ENCODE measurements at places on chromosomes 3 and 15.

GRCh38 chr3:13111173-13111872 lies 38.1 kb upstream of the IQSEC1 start:
- no peak for DNase-seq

- peak; percentile 97 for DNase-seq
Measured at GRCh38 chr3:50251220-50251619, 15.2 kb downstream of the GNAI2 start.

DNA sequence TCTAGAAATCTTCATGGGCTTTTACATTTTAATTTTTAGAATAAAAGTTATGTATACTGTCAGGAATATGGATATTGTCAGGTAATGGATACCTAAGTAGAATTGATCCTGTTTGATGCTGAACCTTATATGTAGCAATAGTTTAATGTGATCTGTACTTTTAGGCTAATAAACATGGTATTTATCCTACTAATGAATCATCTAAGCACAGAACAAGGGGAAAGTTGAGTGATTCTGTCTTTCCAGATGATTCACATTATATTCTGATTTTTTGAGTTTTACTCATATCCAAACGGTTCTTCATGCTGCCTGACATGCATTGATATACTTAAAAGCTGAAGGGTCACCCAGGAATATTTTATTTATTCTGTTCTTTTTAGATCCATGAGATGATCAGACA lies 34.5 kb downstream of the FANCI start:
- DNase-seq, result no peak

- DNase-seq, result no peak
Measured at GRCh38 chr15:51363383-51363782, 21.9 kb downstream of the GLDN start.

- DNase-seq, result no peak
Measured at GRCh38 chr3:57787867-57788623, 31.9 kb downstream of the SLMAP start.

GRCh38 chr3:138625707-138626365 lies 17.3 kb downstream of the FAIM start:
- peak; percentile 62 for DNase-seq

DNA sequence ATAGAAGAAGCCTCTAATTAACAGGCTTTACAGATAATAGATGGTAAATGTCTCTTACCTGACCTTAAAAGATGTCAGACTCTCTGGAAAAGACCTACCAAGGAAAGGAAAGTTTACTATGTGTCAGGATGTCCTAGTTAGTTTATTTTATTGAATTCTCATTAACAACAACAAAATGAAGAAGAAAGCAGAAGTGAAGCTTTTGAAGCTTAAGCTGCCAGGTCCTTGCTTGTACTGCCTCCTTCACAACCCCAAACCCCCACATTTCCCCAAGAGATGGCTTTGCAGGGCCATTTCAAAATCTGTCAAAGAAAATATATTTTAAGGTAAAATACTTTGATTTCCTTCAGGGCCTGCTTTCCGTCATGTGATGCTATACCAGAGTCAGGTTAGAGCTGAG lies 798.4 kb downstream of the TUSC7 start:
- DNase-seq, result no peak

- DNase-seq, result peak; percentile 15
Measured at GRCh38 chr3:107421170-107421792, 44.0 kb downstream of the CCDC54 start.

GRCh38 chr15:88695101-88695500 lies 56.3 kb downstream of the ISG20 start:
- DNase-seq, result no peak

GRCh38 chr3:73028803-73029202 lies 32.2 kb downstream of the PPP4R2 start:
- DNase-seq, result no peak

DNA sequence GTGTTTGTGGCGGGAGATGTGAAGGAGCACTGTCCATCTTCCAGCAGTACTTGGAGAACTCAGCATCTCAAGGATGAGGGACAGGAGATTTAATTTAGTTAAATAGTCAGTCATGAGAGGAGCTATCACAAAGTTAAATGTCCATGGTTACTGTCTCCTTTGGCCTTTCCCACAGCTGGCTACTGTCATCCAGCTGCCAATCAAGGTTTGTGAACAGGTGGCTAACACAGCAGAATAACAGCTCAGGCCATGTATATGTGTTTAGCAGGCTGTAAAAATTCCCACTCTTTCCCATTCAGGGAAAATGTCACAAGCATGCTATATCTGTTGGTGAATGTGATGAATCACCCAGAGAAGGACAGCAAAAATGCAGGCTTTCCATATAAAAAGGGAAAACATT lies 120.5 kb downstream of the TMEM108 start:
- no peak for DNase-seq

- DNase-seq, result peak; percentile 19
Measured at GRCh38 chr3:135970506-135971116, 5.1 kb downstream of the PPP2R3A start.

DNA sequence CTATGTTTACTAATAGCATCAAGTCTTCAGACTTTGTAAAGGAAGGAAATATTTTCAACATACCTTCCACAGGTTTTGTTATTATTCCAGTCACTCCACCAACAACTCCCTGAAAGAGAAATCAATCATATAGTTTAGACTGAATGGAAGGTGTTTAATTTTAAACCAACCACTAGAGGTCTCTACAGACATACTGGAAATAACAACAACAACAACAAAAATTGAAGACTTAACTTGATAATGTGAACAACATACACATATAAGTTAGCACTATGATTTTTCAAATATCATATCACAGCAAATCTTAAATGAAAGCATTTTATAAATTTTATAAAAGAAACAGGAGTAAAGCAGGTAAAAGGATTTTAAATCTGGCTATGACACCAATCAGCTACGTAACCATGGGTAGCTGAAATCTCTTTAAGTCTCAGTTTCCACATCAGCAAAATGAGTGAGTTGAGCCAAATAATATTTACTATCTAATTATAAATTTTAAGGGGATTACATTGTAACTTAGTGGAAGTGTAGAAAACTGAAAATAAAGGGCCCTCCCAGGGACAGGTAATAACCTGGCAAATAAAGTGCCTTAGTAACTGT lies 188.2 kb downstream of the VPS13C start:
- no peak for DNase-seq

DNA sequence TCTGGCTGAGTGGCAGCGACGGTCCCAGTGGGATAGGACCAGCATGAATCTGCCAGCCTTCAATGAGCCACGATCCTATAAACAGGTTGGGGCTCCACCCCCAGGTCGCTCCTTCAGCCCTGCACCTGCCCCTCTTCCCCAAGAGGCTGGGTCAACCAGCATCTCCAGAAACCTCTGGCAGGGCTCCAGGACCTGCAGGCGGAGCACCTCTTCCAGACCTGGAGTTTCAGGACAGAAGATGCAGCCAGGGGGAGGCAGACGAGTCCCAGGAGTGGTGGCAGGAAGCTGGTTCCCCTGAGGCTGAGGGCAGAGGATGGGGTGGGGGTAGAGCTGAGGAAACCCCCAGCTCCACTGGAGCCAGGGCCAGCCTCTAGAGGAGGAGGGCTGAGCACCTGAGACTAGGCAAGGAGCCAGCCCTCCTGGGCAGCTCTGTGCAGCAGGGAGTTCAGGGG lies at the start of gene PLA2G4D:
TSS of gene PLA2G4D (minus strand) at position 51 of the 452 bp plus-strand sequence. CDS start 103 bp downstream, outside the sequence.
- peak; percentile 32 for DNase-seq

GRCh38 chr15:58441376-58442070 lies 9.7 kb downstream of the LIPC start:
- DNase-seq, result peak; percentile 52

DNA sequence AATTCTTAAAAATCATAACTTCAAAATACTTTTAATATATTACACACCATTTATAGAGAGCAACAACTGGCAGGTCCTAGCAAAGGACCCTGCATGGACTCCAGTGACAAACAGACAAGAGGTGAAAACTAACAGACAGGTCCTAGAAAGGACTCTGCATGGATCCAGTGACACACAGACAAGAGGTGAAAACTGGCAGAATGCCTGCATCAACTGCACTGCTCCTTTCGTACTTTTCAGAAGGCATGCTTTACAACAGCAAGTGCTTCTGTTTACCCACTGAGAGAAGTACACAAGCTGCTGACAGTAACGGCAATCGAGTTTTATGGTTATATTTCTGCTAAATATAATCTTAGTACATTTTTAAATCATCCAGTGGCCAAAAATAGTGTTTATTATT lies 24.3 kb upstream of the GP5 start:
- no peak for DNase-seq

GRCh38 chr3:193996641-193997089 lies 139.3 kb upstream of the HES1 start:
- DNase-seq, result no peak

- DNase-seq, result no peak
Measured at GRCh38 chr3:55897573-55898224, 410.6 kb upstream of the WNT5A start.

GRCh38 chr3:158458464-158458863 lies 112.5 kb upstream of the MLF1 start:
- no peak for DNase-seq

- DNase-seq, result no peak
Measured at GRCh38 chr3:157166115-157166514, 6.2 kb upstream of the CCNL1 start.

GRCh38 chr15:99132634-99133287 lies 27.9 kb downstream of the SYNM start:
- no peak for DNase-seq

- DNase-seq, result no peak
Measured at GRCh38 chr3:98974442-98974841, 72.9 kb upstream of the DCBLD2 start.

DNA sequence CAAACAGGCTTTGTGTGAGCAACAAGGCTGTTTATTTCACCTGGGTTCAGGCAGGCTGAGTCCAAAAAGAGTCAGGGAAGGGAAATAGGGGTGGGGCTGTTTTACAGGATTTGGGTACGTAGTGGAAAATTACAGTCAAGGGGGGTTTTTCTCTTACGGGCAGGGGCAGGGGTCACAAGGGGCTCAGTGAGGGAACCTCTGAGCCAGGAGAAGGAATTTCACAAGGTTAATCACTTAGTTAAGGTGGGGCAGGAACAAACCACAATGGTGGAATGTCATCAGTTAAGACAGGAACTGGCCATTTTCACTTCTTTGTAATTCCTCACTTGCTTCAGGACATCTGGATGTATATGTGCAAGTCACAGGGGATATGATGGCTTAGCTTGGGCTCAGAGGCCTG lies 1592.8 kb upstream of the GBE1 start:
- no peak for DNase-seq

DNA sequence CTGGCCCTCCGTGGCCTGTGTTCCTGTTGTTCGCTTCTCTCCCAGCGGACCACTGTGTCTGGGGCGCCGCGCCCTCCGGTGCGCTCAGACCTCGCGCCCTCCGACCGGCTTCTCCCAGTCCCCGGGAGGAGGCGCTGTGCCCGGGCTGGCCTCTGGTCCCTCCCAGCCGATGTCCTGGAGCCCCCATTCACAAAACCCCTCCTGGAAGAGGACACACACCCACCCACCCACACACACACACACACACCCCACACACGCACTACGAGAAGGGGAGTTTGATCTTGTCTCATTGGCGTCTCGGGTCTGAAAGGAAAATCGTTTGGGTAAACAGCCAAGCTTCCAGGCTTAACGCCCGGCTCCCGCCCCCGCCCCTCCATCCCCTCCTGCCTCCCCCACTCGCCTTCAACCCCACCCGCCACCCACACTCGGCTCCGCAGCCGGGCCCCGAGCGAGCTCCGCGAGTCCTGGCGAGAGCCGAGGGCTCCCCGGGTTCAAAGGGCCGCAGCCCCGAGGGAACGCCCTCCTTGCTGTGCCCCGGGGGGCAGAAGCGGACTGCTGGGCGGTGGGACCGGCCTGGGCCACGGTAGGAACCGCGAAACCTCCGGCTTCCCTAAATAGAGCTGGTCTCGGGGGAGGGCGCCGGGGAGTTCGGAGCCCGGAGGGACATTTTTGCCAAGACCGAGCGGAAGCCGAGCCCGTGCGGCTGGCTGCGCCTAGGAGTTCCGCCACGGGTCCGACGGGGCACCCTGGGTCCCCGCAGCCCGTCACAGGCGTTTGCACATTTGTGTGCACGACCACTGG lies 23.6 kb downstream of the NR2F2 start:
- DNase-seq, result no peak

DNA sequence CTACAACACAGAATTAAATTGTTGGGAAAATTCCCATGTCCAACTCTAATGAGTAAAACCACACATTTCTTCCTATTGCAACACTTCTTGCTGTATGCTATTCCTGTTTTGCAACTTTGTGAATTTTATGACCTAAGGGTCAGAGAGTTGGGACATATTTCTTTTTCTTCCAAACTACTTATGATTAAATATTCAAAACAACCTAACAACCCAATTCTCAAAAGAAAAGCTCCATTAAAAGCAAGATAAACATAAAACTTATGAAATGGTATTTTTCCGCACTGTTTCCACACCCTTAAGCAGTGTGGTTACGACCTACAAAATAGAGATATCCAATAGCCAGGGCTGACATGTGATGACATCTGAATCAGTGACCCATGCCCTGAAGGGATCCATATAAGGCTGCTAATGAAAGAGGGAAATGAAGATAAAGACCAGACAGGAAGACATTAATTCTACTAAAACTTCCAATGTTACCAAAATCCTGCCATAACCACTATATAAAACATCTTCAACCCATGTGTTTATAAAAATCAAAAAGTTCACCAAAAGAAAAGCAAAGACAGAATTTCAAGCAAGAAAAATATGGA lies 45.6 kb downstream of the DMXL2 start:
- DNase-seq, result no peak

- DNase-seq, result no peak
Measured at GRCh38 chr3:58386626-58387365, 46.8 kb downstream of the PDHB start.

GRCh38 chr15:73927476-73928240 lies 1.4 kb downstream of the LOXL1 start:
- no peak for DNase-seq

DNA sequence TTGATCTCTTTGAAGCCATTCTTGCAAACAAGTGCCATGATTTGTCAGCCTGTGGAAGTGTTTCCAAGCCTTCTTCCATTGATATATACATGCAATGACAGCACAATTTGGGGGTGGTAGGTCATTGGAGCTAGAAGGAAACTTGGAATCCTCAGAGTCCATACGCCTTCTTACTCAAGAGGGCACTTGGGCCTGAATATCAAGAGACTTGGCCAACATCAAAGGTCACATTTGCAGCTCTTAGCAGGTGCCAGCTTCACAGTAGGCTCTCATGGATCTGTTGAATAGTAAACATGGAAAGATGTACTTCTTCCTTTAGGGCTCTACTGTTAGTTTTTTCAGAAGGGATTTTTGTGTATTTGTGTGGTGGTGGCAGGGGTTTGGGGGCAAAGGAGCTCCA lies 50.9 kb downstream of the RHCG start:
- DNase-seq, result no peak

DNA sequence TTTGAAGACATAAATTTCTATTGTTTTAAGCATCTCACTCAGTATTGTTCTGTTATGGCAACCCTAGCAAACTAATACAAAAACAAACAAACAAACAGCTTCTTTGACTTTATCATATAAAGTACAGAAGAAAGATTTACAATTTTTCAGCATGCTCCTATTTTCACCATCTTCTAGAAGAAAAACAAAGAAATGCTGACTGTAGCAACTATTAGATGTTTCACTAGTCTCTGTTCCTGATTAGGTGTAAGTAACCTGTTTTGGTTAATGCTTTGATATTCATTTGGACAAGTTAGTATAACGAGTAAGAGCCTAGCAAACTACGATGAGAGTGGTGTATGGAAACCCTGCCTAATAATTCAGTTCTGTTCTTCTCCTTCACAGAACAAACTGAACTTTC lies 478.5 kb downstream of the NAALADL2 start:
- DNase-seq, result no peak
